ENCODE measurements at places on chromosomes 11 and 22. TPM values are rescaled to one million over a fixed set of nuclear protein-coding genes. Genes with fewer than 3 reads are reported as not detected.

DNA sequence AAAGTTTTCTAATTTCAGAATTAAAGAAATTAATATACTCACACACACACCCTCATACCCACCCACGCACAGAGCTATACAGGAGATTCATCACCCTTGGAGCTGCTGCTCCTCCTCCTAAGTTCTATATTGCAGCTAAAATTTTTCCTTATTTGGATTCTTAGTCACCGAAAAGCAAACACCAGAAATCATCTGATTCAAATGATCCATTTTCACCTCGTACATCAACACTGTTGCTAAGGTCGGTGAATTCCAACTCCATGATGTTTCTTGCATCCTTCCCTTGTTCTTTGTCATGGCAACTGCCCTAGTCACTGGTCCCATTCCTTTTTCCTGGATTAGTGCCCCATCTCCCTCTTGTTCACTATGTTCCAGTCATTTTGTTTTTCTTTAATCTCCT lies 286.2 kb downstream of the GRM5 start:
- no peaks in the 10 kb centered on the region for H3K4me1 ChIP-seq
- no peak overlapping the region for H3K4me3 ChIP-seq
- no peak for DNase-seq
- no peak overlapping the region for H3K27ac ChIP-seq
- H3K27me3 ChIP-seq = peaks cover 2% of the 10 kb centered on the region
- H3K36me3 ChIP-seq = no peaks in the 10 kb centered on the region

Gene OR2AG2
- total RNA-seq = 0.78 TPM

GRCh38 chr11:44758983-44759382 lies 32.2 kb downstream of the TSPAN18 start:
- H3K36me3 ChIP-seq = peaks cover 5% of the 10 kb centered on the region
- no peak for DNase-seq
- H3K4me1 ChIP-seq = peaks cover 40% of the 10 kb centered on the region
- H3K4me3 ChIP-seq = no peak overlapping the region
- H3K27me3 ChIP-seq = peaks cover 7% of the 10 kb centered on the region

Gene YPEL1
- total RNA-seq = 71.2 TPM

DNA sequence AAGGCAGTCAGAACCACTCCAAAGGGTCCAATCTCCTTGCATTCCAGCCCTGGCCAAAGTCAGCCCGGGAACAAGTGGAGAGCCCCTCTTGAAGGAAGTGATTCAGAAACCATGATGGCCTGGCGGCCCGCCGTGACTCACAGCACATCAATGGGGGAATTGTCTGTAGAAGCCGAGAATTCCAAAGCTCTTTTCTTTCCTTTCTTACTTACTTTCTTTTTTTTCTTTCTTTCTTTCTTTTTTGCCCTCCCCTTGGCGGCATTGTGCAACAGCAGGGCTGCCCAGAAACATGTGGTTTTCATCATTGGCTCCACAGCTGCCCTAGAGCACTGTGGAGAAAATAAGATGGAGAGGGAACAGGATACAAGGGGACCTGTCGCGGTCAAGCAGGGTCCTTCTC lies 140.2 kb upstream of the TIMP3 start:
- peaks cover 1% of the 10 kb centered on the region for H3K4me1 ChIP-seq
- H3K27me3 ChIP-seq = peaks cover 2% of the 10 kb centered on the region
- no peak for DNase-seq
- H3K36me3 ChIP-seq = no peaks in the 10 kb centered on the region

DNA sequence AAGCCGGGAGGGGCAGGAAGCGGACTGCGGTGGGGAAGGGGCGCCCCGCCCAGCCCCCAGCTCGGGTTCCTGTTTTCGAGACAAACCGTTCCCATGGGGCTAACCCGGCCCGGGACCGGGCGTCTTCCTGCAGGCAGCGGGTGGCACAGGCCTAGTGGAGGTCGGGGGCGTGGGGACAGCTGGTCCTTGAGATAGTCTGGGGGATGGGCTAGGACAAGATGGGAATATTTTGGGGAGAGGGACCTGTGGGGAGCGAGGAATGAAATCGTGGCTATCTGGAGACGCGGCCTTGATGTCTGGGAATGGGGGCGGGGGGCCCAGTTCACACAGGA lies 1.2 kb upstream of the RASGRP2 start:
- peak overlapping the region; percentile 55 for H3K27ac ChIP-seq
- no peak for DNase-seq
- peaks cover 2% of the 10 kb centered on the region for H3K36me3 ChIP-seq
- H3K4me3 ChIP-seq = peak overlapping the region; percentile 86

GRCh38 chr22:20110359-20110985 lies 5.4 kb upstream of the RANBP1 start:
- H3K27me3 ChIP-seq = peaks cover 21% of the 10 kb centered on the region
- H3K4me1 ChIP-seq = peaks cover 15% of the 10 kb centered on the region
- H3K27ac ChIP-seq = peak overlapping the region; percentile 80
- no peaks in the 10 kb centered on the region for H3K36me3 ChIP-seq

- no peak for DNase-seq
- no peaks in the 10 kb centered on the region for H3K36me3 ChIP-seq
- no peak overlapping the region for H3K4me3 ChIP-seq
- H3K27me3 ChIP-seq = peaks cover 3% of the 10 kb centered on the region
Observed at GRCh38 chr11:82889133-82890001, 10.9 kb downstream of the PRCP start.

- H3K4me3 ChIP-seq = no peak overlapping the region
- DNase-seq = no peak
- peaks cover 5% of the 10 kb centered on the region for H3K4me1 ChIP-seq
- no peak overlapping the region for H3K27ac ChIP-seq
Observed at GRCh38 chr11:12083380-12083779, 27.0 kb upstream of the MICAL2 start.

DNA sequence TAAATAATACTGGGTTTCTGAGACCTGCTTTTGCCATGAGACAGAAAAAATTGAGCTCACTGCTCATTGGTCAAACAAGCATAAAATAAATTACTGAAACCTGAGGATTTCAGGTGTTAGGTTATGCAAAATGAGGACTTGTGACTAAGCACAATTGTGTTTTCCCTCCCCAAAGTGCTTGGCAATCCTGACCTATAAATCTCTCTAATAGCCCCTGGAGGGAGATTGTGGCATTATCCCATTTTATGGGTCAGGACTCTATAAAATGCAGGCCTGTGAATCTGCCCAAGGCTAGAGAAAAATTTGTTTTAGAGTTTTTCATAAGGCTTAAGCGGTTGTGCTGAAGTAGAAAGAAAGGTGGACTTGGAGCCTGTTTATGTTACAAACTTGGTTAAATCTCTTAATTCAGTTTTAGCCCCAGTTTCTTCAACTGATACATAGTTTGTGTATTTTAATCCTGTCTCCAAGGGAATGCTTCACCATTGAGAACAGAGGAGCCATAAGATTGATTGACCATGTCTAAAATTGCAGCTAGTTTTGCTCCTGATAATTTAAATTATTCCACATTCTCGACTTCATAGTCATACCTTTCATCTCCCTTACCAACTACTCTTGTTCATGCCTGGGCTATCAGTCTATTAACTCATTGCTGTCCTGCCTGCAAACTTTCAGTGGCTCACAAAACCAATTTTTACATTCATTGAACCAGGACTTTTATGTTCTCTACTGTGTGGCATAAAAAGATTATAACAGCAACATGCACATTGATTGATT lies 63.6 kb upstream of the LRRC4C start:
- no peaks in the 10 kb centered on the region for H3K4me1 ChIP-seq
- no peak overlapping the region for H3K4me3 ChIP-seq
- no peak for DNase-seq
- H3K36me3 ChIP-seq = no peaks in the 10 kb centered on the region
- H3K27me3 ChIP-seq = no peaks in the 10 kb centered on the region
- no peak overlapping the region for H3K27ac ChIP-seq

DNA sequence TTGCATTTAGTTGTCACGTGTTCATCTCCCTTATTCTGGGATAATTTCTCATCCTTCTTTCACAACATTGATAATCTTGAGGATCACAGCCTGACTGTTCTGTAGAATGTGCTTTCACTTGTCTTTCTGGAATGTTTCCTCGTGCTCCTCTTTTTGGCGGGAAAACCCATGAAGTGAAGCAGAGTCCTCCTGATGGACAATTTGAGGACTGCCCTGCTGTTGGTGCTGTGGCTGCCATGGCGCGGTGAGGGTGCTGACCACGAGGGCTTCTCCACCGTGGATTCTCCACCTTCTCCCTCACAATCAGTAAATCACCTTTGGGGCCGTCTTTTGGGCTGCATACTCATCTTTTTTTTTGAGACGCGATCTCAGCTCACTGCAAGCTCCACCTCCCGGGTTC lies 946.9 kb downstream of the BRD1 start:
- H3K4me3 ChIP-seq = no peak overlapping the region
- no peaks in the 10 kb centered on the region for H3K36me3 ChIP-seq
- no peak overlapping the region for H3K27ac ChIP-seq
- DNase-seq = no peak
- H3K4me1 ChIP-seq = no peaks in the 10 kb centered on the region

Gene MUC2
- total RNA-seq = not detected

DNA sequence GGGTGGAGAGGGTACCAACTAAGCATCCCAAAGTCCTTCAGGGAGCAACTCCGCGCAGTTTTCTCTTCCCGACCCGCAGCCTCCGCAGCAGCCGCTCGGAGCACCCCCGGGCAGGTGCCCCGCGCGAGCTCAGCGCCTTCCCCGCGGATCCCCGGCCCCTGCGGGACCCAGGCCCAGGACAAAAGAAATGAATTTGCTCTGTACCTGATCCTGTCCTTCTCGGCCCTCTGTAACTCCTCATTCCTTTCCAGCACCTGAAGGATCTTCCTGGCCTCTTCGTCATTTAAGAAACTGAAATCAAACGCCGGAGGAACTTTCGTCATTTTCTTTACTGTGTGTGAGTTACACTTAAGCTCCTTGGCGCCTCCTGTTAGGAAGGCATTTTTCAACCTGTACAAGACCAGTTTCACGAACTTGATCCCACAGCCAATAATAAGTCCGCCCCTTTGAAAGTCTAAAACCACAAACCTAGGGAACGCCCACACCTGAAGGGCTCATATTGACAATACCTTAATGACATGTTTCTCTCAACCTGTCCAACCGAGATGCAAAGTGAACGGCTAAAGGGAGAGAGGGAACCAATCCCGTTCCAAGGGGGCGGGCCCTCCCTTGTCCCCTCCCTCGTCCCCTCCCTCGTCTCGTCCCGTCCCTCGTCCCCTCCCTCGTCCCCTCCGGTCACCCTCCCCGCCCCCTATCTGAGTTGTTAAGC lies at the start of gene EXPH5:
Gene EXPH5, minus strand, starts transcription at position 555 of the 709 bp plus-strand sequence. Its CDS starts 232 bp downstream, at position 323.
- peaks cover 6% of the 10 kb centered on the region for H3K4me1 ChIP-seq
- no peak within 1 kb of the TSS for H3K27ac ChIP-seq
- no peaks in the 10 kb centered on the region for H3K36me3 ChIP-seq
- DNase-seq = peak; percentile 81
- peak within 1 kb of the TSS; percentile 95 for H3K4me3 ChIP-seq

Gene VPS37C
- total RNA-seq = 27.1 TPM

DNA sequence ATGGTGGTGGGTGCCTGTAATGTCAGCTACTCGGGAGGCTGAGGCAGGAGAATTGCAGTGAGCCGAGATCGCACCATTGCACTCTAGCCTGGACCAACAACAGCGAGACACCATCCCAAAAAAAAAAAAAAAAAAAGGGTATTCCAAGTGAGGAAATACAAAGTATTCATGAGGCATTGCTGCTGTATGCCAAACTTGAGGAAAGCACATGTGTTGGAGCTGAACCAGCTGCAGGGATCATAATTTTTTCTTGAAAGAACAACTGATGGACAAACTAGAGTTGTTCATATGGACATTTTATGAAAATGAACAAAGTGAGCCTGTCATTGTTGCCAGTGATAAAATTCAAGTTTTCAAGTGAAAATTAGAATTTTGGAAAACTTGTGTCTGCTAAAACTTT lies 15.8 kb downstream of the MARK2 start:
- peaks cover 4% of the 10 kb centered on the region for H3K4me1 ChIP-seq
- H3K36me3 ChIP-seq = no peaks in the 10 kb centered on the region
- no peak for DNase-seq

Gene BRD1
- total RNA-seq = 73.7 TPM

GRCh38 chr11:75024068-75024449 lies 35.3 kb downstream of the NEU3 start:
- DNase-seq = no peak
- H3K4me1 ChIP-seq = no peaks in the 10 kb centered on the region
- H3K4me3 ChIP-seq = no peak overlapping the region
- H3K36me3 ChIP-seq = no peaks in the 10 kb centered on the region

GRCh38 chr11:67060111-67060522 lies 3.5 kb downstream of the RHOD start:
- H3K4me1 ChIP-seq = peaks cover 1% of the 10 kb centered on the region
- no peak overlapping the region for H3K27ac ChIP-seq
- H3K4me3 ChIP-seq = no peak overlapping the region

- no peaks in the 10 kb centered on the region for H3K27me3 ChIP-seq
- no peak overlapping the region for H3K27ac ChIP-seq
Observed at GRCh38 chr11:36775130-36775529, 177.1 kb upstream of the RAG2 start.

Gene CARD16
- total RNA-seq = not detected

Gene SLC1A2
- 54.3 TPM for total RNA-seq

GRCh38 chr22:46546466-46547178 lies 9.2 kb upstream of the CELSR1 start:
- no peak for DNase-seq
- H3K27ac ChIP-seq = no peak overlapping the region
- no peaks in the 10 kb centered on the region for H3K36me3 ChIP-seq

Gene PACSIN3
- 2.2 TPM for total RNA-seq

DNA sequence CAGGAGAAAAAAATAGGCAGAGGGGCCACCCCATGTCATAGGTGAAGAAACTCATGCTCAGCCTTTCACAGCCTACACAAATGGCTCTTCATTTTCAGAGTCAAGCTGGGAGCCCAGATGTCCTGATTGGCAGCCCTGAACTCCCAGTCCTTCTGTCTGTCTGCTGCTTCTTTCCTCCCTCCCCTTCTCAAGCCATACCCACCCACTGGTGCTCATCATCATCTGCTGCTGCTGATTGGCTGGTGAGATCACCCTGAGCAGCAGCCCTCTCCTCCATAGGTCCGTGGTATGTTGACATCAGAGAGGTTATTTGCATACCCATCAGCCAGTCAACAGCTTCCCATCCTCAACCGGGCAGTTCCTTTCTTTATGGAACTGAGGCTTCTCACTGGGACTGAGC lies 46.1 kb upstream of the PRDM11 start:
- H3K27ac ChIP-seq = peak overlapping the region; percentile 52
- H3K4me1 ChIP-seq = peaks cover 24% of the 10 kb centered on the region
- DNase-seq = peak; percentile 40
- H3K27me3 ChIP-seq = peaks cover 6% of the 10 kb centered on the region

- peaks cover 12% of the 10 kb centered on the region for H3K36me3 ChIP-seq
- peaks cover 19% of the 10 kb centered on the region for H3K4me1 ChIP-seq
- peaks cover 5% of the 10 kb centered on the region for H3K27me3 ChIP-seq
- DNase-seq = no peak
- no peak overlapping the region for H3K4me3 ChIP-seq
Observed at GRCh38 chr11:1586699-1587098, 1.6 kb upstream of the KRTAP5-1 start.

Gene RTN4R
- total RNA-seq = 38.3 TPM

Data from glutamatergic neuron (in vitro differentiated cells).